ENCODE measurements at places on chromosomes 3 and 15. TPM values are rescaled to one million over a fixed set of nuclear protein-coding genes. Genes with fewer than 3 reads are reported as not detected.

Gene RETNLB
- not detected for total RNA-seq

Gene GOLGA8R
- total RNA-seq, result 0.22 TPM

Gene WDR53
- total RNA-seq, result 7.3 TPM

Gene FRMD4B
- total RNA-seq, result 36.6 TPM

Gene WDR48
- 25.5 TPM for total RNA-seq

Gene CHRM5
- total RNA-seq, result 0.20 TPM

Measured in lung microvascular endothelial cell (primary cell).